Activated T-helper 9 cell treated with anti-CD3 and anti-CD28 coated beads, Interleukin-2, amount 50 U/mL, for 16 hours (primary cell): ENCODE measurements at places on chromosomes 2 and 18.
A peak's percentile ranks its signal among the peaks of the same experiment; 100 is the strongest.

- DNase-seq = no peak
Observed at GRCh38 chr2:169014780-169015179, 16.3 kb downstream of the ABCB11 start.

GRCh38 chr2:86700690-86701089, 19.4 kb upstream of the RMND5A start:
- DNase-seq = no peak

GRCh38 chr2:173354582-173355131, at the start of gene CDCA7:
TSS of gene CDCA7 (plus strand) at chr2:173354872. CDS start at chr2:173354964, 92 bp downstream.
- DNase-seq = peak; percentile 12

DNA sequence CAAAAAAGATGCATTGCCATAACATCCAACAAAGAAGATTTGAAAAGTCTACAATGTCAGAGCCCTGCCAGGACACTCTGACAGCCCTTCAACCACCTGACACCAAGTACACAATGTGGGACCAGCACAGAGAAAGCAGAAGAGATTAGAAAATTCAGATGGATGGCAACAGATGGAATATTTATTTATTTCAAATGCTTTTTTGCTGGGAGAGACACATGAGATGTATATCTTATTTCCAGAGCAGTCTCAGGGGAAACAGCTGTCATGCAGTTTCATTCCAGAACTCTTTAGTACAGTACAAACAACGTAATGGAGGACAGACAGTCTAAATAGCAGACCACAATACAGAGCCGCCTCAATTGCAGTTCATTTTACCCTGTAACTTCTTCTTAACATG, 110.1 kb downstream of the MAIP1 start:
- DNase-seq = no peak

DNA sequence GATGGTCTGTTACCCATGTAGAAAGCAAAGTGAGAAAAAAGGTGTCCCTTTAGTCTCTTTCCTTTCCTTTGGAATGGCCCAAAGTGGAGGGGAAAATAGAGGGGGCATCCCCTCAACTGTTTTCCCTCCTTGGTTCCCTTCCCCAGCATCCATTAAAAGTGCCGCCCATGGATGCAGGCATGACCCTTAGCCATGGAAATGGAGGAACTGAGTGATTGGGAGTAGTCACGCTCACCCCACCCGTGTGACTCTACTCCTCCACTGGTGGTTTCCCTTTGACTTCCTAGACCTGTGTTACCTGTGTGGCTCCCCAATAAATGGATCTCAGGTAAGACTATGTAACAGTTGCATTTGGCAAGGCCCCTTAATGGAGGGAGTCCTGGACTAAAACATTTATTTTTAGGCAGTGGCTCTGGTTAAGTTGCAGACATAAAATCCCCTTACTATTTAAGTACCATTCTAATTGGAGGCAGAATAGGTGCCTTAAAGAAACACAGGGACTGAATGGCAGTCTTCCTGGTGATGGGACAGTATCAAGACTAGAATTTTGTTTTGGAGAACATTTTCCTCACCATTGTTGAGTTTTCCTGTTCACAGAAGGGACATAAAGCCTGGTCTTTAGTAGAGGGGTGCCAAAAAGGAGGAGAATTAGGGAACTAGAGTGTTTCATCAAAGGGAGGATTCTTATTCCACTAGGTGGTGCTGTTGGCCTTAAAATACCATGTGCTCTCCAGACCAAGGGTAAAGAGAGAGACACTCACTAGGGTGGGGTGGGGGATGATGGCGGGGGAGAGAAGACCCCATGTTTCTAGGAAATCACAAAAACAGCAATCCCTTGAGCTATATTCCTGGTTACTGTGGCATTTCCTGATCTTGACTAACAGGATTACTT, 25.7 kb upstream of the PLA2R1 start:
- DNase-seq = no peak

DNA sequence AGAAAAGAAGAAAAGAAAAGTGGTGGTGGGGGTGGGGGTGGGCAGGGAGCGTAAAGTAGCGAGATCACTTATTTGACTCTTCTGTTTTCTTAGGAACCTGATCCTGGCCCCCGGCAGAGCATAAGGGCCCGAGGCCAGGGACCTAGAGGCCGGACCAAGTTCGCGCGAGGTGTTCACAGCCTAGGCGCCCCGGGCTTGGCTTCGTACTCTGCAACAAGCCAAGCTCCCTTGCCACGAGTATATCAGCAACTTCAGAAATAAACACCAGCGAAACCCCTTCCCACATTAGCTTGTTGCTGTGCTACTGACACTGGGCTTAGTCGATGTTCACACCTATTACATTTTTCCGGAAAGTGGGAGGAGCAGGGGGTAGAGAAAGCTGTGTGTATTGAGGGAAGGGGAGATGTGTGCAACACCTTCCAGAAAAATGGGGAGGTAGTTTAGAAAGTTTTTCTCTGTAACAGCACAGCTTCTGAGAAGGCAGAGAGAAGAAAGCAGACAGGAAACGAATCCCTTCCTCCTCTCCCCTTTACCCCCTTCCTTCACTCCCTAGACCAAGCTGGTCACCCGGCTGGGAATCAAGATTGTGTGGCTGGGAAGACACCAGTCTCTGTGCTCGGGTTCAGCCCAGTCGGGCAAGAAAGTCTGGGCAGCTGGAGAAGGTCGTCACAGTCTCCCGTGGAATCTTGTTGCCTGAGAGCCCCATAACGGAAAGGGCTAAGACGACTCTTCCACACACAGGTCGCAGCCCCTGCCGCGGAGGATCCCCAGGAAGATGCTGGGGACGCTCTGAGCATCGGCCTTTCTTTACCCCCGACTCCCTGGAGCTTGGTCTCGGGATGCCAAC, 12.0 kb upstream of the SATB2 start:
- no peak for DNase-seq

DNA sequence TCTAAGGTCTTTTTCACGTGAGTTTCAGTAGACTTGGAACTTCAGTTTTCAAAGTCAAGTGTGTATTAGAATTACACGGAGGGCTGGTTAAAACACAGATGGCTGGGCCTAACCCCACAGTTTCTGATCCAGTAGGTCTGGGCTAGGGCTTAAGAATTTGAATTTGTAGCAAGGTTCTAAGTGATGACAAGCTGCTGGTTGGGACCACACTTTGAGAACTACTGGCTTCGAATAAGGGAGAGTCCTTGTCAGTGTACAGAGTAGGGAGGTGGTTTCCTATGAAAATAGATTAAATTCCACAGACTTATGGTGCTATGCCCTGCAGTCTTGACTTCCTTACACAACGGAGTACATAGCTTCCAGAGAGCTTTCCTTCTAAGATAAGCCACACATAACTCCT, 4.5 kb downstream of the RHOB start:
- DNase-seq = no peak

DNA sequence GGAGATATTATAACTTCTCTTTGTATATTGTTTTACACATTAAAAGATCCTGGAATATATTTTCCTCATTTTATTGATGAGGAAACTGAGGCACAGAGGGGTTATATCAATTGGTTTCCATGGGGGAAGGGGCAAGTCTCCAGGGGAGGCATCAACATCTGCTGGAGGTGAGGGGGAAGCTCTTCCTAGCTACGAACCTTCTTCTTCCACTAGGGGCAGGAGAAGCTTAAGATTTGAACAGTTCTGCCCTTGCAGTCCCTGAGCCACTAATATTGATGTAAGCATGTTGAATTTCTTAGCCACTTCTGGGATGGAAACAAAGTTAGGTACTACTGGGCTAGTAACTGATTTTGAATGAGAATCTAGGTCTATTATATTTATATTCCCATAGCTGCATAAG, 140.1 kb upstream of the AQP4 start:
- DNase-seq = no peak

DNA sequence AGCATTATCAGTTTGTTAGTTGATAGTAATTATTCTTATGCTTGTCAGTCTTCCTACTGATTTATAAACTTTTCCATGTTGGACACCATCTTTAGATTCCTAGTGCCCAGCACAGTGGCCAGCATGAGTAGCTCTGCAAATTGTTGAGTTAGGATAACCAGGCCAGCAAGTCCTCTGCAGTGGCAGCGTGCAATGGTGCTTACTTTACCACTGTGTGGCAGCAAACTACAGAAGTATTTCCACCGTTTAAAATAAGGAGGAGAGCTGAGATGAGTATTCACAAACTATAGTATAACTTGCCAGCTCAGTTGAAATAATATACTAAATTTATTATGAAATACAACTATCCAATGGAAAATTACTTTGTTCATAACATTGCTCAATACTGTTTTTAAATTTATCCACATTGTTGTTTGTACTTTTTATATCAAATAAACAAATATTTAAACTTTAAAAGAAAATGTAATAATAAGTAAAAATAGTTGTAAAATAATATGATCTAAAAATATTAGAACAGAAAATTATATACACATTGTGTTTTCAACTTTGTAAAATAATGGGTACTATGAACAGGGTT, 9.3 kb upstream of the THADA start:
- no peak for DNase-seq

DNA sequence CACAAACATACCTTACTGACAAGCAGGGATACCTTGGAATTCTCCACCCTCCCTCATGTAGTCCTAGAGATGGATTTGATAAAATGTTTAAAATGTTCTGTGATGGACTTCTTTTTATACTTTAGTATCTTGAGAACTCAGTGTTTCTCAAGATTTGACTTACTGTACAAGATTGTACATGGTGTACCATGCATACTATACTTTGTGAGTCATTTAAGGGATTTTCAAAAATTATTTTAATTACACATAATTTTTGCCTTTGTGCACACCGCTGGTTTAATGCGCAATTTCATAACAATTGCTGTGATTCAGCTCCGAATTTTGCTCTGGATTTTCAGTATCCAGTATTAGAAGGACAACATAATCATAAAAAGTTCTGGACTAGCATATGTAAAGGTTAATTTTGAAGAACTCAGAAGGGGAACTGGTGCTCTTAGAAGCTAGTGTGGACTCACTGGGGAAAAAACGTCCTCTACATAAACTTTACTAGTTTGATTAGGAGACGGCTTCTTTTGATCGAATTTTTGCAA, 78.6 kb upstream of the ACSL3 start:
- DNase-seq = no peak

GRCh38 chr18:5894611-5895298, 567 bp downstream of the TMEM200C start:
- DNase-seq = no peak

DNA sequence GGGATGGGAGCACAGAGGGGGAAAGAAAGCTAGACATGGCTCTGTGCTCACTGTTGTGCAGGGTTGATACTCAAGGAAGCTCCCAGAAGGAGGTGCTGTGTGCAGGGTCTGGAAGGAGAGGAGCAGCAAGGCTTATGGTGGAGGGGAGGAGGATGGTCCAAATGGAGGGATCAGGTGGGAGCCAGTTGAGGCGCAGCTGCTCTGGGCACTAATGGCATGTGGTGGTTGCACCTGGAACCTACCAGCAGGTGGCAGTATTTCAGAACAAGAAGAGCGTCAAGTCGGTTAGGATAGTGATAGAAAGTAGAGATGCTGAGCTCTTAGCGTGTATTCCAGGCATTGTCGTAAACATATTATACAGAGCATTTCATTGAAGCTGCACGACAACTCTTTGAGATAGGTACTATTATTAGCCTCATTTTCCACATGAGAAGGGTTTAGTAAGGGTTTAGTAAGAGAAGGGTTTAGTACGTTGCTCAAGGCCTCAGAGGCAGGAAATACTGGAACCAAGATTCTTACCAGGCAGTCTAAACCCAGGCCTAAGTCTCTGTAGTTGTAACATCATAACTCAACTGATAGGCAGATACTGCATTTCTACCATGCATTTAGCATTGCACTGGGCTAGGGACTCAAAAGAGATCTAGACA, 223.7 kb downstream of the CYP26B1 start:
- peak; percentile 20 for DNase-seq
